Stimulated activated CD4-positive, alpha-beta T cell treated with anti-CD3 and anti-CD28 coated beads, Interleukin-12 subunit alpha, Interleukin-12 subunit beta, amount 100 ng/mL, for 4 hours (primary cell): ENCODE measurements at places on chromosomes 5 and 9.
A peak's percentile ranks its signal among the peaks of the same experiment; 100 is the strongest.

DNA sequence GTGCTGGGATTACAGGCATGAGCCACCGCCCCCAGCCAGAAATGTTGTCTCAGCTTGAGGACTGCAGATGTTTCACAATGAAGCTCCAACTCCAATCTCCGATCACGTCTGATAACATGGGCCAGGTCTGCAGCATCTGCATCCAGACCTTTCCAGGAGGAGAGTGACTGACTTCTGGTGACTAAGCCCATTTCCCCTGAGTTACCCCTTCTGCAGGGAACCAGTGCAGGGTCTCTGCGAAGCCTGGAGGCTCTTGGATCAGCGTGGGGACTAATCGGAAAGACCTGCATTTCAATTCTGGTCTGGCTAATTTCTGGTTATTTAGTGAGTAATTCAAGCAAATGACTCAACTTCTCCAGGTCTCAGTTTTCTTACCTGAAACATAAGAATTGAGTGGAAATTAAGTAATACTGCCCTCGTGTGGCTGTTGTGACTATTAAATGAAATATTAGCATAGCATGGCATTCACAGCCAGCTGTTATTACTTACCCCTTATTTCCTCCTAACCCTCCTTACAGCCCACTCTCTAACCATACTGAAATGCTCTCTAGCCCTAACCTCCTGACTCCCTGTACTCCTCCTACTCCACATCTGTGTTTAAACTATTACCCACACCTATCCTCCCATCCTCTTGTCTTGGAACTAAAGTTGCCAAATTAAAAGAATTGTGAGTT is 2.2 kb upstream of the GNPDA1 start:
- DNase-seq, result peak; percentile 49

DNA sequence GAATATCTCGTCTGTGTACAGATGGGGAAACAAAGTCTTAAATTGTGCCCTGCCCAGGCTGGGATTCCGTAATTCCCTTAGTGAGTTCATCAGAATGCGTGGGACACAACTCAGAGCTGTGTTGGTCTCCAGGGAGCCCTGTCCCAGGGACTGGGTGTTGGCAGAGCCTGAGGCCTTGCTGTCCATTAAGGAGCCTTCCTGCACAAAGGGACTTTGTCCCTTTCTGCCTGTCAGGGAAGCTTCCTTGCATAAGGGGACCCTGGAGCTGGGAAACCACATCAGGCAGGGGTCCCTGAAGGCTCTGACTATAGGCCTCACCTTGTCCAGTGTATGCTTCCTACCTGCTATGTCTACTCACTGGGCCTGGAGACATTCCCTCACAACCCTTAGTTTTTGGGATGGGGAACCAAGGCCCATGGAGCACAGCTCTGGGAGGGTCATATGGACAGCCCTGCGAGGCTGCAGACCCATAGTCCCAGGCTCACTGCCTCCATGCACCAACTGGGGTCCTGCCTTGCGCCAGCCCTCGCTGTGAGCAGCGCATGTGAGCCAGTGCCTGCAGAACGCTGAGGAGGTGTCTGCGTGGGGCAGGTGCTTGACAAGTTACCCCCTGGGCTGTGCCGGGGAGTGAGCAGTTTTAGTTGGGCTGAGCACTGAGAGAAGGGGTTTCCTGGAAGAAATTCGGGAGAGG is 1.6 kb downstream of the CARD19 start:
- no peak for DNase-seq

DNA sequence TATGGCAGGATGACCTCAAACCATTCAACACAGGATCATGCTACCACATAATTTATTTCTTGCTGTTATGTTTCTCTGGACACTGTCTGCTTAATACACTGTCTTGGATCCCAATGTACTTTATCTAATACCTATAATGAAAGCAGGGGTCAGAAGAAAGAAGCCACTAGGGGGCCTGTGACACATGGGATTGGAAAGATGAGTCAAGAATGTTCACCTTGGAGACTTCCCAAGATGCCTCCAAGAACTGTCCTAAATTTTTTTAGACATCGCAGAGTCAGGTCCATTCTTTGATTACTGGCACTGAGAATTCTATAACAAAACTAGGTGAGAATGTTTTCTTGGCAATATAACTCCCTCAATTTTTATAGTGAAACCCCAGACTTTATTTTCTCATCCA is 305.8 kb upstream of the SMARCA2 start:
- DNase-seq, result no peak

DNA sequence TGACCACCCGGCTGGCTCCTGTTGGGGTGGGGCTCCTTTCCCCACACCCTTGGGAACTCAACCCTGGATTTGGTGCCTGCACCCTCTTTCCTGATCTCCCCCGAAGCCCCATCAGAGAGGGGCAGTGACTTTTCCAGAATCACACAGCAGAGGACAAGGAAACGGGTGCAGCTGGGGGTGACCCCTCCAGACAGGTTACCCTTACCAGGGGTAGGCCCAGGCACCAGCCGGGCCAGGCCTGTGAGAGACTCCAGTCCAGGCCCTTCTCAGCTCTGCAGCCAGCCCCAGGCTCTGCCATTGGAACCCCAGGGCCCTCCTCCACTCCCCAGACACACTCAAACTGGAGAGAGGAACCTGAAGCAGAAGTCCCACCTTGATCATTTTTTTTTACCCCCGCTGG is 19.0 kb upstream of the PHYHD1 start:
- no peak for DNase-seq

DNA sequence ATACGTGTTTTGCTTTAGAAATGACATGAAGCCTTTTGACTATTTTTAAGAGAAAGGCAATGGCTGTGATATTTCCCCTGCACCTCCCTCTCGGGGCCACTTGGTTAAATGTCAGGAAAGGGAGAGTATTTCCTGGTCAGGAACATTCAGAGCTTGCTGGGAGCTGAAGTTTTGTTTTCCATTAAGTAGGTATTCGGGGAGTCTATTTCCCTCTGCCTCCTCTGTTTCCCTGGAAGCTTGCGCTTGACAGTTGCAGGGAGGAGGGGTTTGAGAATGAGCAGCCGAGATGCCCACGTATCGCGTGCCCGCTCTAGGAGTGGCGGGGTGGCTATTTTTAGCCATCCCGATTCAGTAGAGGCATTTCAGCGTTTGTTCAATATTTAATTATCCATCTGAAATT is 6.7 kb downstream of the DAB2IP start:
- no peak for DNase-seq

- no peak for DNase-seq
These were observed 8.0 kb upstream of the FCN2 start for GRCh38 chr9:134872482-134873231.

- no peak for DNase-seq
These were observed 71.7 kb upstream of the TRIO start for GRCh38 chr5:14071433-14071832.

DNA sequence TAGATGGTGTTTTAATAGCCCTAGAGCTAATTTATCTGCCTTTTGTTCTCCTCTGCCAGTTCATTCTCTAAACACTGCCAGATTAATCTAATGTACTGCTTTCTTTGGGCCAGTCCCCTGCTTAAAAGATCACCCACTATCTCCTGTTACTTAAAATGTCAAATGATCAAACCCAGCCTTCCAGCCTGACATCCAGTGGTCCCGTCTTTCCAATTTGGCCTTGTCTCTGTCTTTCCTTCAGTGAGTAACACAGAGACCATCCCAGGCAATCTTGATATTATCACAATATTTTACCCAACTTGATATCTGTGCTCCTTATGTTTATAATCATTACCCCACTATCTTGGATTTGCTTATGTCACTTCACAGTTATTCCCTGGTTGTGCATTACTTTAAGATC is 12.0 kb downstream of the PRR16 start:
- DNase-seq, result no peak

GRCh38 chr5:176869501-176870109 is 29.5 kb downstream of the HK3 start:
- DNase-seq, result no peak

GRCh38 chr5:14452685-14453454 is 128.7 kb upstream of the OTULINL start:
- no peak for DNase-seq

GRCh38 chr5:160044391-160044804 is 35.5 kb downstream of the TTC1 start:
- no peak for DNase-seq

DNA sequence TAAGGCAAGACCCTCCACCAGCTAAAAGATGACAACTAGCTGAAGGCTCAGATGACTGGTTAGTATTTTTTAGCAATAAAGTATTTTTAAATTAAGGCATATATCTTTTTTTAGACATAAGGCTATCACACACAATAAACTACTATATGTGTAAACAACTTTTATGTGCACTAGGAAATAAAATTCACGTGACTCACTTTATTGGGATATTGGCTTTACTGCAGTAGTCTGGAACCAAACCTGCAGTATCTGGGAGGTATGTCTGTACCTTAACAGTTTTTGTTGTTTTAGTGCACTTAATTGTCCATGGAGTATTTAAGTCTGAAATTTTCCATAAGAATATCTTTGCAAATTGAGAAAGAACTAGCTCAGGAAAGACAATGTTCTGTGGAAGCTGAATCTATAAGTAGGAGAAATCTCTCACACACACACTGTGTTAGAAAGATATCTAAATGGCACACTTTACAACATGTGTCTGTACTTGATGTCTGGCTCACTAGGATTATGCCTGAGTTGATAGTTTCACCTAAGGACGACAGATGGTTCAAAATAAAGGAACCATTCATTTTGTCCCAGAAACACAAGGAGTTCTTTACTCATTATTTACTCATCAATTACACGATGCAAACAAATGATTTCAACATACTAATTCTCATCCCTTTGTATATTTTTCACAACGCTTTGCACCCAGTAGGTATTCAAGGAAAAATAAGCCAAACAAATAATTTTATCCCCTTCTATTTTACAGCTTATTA is 4.6 kb downstream of the RAPGEF6 start:
- no peak for DNase-seq

DNA sequence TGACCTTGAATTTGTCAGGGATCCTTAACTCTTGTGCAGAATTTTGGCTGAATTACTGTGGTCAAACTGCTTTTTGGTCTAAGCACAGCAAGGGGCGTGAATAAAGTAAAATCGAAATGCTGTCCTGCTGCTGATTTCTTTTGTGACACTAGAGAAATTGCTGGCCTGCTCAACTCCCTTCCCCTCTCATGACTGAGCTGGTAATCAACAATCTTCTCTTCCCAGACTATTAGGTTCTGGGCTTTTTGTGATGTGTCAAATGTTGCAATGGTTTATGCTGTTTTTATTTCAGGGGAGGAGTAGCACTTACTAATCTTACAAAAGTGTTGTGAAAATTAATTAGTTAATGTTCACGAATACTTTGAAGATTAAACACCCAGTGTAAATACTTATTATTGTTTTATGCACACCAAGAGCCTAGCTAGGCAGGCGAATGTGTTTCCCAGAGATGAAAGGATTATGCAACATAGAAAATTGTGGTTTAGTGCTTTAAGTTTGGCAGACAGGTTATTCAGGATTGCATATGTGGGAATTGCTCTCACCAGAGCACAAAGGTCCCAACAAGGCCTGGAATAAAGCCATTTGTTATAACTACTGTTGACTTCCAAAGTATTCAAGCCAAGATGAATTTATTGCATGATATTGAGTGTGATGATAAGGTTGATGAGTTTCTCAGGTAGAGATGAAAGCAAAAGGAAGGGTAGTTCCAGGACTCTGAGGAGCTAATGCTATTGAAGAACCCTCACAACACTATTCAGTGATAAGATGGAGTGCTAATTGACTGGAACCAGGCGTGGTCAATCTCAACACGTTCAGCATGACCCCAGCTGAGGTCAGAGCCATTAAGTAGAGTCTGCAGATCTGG is 280.7 kb upstream of the ZNF608 start:
- DNase-seq, result no peak

DNA sequence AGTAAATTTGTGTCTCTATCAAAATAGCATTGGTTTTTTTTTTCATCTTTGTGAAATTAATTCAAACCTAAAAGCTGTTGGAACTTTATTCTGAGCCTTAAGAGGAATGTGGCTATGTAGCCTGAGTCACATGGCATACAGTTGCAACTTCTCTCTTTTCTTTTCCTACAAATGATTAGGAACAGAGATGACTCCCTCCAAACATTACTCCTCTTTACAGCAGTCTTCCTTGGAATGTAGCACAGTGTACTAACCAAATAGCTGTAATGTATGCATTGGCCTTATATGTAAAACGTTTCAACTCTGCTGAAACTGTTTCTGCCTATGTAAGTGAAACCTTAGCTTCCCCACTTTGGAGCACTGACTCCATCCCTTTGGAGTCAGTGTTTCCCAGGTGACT is 100.9 kb upstream of the MAP1B start:
- DNase-seq, result no peak

GRCh38 chr5:169494383-169494935 is 89.1 kb upstream of the SPDL1 start:
- no peak for DNase-seq
